ENCODE measurements at places on chromosomes 5 and 9.
A peak's percentile ranks its signal among the peaks of the same experiment; 100 is the strongest.

- no peak for DNase-seq
Observed at GRCh38 chr5:107607671-107608345, 62.9 kb downstream of the EFNA5 start.

DNA sequence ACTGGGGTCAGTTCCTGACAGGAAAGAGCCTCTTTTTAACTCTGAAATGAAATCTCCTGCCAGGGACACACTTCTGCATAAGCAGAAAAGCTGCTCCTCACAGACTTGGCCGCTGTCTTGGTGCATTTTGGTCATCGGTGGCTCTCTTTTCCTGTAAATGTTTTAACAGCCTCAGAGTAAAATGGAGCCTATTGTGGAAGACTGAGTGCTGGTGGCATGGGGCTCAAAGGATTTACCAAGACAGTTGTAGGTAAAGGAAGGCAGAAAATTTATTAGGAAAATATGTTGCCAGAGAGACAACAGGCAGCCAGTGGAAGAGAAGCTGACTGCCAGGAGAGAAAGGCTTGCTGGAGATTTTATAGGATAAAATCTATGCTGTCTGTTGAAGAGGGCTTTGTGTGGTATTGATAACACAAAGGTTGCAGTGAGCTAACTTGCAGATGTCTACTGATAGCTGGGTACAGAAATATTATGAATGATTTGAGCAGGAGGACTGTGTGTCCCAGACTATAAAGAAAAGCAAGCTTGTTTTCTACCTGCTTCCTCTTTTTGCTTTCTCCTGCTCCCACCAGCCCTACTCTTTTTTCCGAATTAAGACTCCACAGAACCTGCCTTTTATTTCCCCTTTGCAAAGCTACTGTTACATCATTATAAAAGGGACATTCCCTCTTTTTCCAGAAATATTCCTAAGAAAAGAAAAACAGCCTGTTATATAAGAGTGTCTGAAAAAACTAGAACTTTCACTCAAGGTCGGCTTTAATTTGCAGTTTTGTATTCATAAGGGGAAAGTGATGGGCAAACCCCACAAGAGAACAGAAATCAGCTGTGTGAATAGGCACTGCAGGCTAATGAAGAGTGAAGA is 27.9 kb upstream of the IFNA14 start:
- DNase-seq, result no peak

GRCh38 chr9:113403646-113404045 is 2.6 kb upstream of the ALAD start:
- peak; percentile 84 for DNase-seq

DNA sequence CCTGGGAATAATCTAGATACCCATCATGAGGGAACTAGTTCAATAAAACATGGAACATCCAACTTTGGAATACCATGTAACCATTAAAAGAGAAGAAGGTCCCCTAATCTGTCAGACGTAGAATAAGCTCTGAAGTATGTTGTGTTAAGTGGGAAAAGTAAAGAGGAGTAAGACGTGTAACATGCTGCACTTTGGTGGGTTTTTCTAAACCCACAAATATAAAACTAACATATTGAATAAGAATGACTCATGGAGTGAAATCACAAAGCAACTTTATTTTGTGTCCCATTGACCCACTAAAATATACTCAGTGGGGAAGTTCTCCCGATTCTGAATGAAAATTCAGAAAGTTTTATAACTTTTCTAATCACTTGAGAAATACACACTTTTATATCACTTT is 67.9 kb upstream of the PIK3R1 start:
- DNase-seq, result no peak

GRCh38 chr5:76163111-76163628 is 80.0 kb downstream of the SV2C start:
- DNase-seq, result no peak

DNA sequence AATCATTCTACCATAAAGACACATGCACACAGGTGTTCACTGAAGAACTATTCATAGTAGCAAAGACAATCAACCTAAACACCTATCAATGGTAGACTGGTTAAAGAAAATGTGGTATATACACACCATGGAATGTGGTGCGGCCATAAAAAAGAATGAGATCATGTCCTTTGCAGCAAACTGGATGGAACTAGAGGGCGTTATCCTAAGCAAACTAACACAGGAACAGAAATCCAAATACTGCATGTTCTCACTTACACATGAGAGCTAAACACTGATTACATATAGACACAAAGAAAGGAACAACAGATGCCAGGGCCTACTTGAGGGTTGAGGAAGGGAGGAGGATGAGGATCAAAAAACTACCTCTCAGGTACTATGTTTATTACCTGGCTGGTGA is 103.8 kb downstream of the DRD1 start:
- no peak for DNase-seq

GRCh38 chr5:14187157-14187556 is 44.0 kb downstream of the TRIO start:
- no peak for DNase-seq

DNA sequence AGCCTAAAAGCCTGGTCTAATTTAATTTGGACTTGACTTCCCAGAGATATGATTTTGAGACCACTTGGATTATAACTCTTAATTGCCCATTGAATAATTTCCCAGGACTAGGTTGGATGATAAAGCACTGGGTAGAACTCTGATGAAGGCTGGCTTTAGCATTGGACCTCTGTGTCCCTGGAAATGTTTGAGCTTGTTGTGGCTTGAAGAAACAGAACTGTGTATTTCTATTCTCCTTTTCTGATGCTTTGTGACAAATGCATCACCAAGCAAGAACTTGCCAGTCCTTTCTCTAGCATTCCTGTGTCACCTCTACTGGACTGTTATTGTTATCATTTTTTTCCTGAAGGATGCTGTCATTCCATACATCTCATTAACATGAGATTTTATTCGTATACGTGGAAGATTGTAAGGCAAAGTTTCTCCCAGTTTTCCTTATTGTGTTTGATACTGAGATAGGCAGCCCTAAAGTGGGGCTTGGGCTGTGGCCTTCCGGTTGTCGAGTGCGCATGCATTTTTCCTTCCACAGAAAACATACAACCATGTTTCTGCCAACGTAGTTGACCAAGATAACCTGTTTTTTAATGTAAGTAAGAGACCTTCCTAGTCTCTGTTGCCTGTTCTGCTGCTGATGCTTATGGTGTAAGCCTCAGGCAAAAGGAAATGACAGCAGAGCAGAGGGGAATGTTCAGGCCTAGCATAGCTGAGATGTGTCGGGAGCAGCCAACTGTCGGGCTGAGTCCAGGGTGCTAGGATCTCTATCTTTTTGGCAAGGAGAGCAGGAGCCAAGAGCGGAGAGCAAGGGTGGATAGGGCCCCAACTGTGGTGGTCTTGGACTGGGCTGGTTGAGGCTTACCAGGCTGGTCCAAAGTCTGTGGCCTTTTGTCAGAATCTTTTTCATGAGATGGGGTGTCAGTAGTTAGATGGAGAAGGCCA is 2.3 kb downstream of the NTRK2 start:
- DNase-seq, result no peak

DNA sequence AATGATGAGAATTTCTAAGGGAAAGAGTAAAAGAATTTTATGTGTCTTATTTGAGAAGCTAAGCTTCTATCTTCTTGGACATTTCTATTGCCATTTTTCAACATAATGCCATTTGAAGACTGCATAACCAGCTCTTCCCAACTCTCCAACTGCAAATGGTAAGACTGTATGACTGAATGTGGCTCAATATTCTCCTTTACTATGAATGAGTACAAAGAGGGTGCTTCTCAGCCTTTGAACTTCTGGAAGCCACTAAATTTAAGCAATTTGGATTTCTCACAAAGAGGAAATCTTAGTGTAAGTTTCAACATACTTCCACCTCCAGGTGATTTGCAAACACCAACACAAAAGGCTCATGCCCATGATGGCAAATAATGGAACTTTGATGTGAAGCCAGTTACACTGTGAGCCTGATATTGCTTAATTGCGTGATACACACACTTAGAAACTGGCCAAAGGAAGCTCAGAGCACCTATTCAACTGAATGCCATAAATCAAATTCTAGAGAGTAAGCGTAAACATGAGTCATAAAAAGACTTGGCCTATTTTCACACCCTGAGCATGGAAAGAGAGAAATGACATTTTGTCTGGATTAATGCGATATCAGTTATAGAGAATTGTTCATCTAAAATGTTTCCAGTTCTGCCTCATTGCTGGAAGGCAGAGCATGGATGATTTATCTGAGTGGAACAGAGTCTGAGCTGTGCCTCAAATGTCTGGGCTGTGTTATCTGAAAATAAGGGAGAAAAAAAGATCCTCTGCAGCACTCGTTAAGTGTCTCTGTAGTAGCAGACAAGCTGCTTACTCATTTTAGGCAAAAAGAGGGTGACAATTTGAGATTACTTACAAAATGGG is 145.3 kb downstream of the PLK2 start:
- no peak for DNase-seq

- DNase-seq, result no peak
Observed at GRCh38 chr9:29799227-29799626, 2225.9 kb upstream of the C9orf72 start.

DNA sequence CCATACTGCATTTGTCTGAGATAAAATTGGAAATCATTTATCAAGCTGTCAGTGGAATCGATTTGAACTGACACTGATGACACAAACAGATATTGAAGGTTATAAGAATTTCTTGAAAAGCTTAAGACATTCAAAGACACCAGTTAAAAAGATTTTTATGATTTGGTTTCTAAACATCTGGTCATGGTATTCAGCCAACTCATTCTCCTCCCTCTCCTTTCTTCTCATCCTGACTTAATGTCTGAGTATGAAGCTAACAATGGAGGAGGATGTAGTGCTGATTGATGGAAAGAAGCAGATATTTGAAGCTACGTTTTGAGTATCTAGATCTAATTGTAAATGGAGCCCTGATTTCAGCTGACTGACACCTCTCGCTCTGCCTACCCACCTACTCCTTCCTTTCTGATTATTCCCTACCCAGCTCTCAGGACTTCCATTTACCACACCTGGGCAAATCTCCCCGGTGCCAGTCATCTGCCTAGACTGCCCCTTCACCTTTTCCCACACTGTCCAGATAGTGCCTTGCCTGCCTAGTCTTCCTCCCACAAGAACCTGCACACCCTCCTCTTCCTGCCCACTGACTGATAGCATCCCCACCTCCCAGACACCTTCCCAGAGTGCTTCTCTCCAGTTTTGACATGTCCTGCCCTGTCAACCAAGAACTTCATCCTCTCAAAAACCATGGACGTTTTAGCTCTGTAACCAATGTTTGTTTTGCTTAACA is 20.7 kb upstream of the LIFR start:
- DNase-seq, result no peak

GRCh38 chr5:136638084-136638483 is 272.7 kb upstream of the TRPC7 start:
- DNase-seq, result no peak

- no peak for DNase-seq
Observed at GRCh38 chr5:15266229-15266628, 233.8 kb upstream of the FBXL7 start.

DNA sequence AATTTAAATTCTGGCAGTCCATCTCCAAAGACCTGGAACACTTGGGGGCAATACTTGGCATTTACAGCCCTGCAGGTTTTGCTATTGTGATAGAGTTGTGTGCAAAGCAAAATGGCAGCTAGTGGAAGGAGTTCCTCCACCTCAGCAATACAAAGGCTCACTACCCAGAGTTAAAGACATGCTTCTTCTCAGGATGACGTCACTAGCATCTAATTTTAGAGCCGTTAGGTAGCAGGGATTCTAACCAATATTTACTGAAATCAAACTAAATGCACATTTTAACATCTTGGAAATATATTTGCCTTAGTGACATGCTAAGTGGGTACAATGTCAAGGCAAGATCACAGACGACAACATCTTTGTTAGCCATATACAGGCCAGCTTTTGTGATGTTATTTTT is 261.6 kb downstream of the MAN2A1 start:
- no peak for DNase-seq

GRCh38 chr9:630817-631216 is 210.7 kb upstream of the DMRT1 start:
- DNase-seq, result no peak

DNA sequence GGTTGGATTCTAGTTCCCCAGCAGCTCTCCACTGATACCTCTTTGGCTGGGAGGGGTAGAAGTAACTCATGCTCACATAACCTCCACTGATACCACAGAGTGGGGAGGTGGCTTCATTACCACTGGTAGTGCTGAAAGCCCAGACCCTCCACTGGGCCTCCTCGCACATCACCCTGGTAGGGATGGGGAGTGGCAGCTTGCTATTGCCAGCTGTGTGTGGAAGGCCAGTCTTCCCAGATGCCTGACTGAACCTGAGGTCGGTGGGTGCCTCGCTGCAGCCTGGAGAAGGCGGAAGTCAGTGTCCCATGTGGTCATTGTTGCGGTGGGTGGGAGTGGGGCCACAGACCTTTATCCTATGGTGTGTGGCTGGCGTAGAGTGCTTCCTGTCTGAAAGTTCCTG is 138.0 kb downstream of the TAF11L14 start:
- no peak for DNase-seq

- no peak for DNase-seq
Observed at GRCh38 chr9:21450733-21451394, 10.6 kb downstream of the IFNA1 start.

DNA sequence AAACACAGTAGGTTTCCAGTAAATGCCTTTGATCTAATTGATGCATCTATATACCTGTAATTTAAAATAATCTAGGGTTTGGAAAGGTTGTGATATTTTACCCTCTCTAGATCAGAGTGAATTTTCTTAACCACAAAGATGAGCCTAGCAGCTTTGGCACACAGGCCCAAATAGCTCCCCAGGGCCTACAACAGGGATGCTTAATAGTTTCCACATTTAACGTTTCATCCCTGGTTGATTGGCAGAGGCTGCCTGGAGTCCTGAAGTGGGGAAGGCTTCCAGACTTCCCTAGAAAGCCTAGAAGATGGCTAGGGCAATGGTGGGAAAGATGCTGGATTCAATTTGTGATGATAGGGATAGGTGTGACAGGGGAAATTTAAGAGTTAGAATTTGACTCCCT is 206.6 kb downstream of the NSG2 start:
- no peak for DNase-seq

DNA sequence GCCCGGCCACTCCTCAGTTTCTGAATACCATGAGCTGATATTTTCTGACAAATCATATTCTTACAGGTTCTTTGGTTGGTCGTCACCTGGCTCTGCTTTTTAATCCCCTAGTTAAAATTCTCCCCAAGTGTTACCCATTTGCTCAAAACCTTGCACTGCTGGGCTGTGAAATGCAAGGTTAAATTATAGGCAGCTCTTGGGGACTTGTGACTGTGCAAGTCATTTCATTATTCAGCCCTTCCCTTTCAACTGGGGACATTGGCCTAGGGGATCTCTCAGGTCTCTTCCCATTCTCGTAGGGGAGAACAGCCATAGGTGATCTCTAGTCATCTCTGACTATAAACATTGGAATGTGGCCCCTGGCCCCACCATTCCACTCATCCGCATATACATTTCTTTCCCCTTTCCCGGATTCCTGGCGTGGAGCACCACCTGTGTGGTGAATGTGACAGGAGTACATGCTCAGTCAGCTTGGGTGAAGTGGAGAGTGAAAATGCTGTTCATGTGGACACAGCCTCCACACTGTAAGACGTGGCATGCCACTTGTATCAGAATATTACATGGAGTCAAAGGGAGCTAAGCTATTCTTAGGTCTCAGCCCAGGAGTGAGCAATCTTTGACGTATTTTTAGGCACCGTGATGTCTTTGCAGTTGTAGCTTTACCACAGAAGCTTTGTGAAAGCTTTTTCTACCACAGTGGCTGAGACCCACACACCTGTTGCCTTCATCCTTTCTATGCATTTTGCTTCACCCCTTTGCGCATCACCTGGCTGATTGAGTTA is 386.7 kb downstream of the KDM4C start:
- DNase-seq, result no peak

GRCh38 chr9:100673249-100673648 is 95.4 kb downstream of the CAVIN4 start:
- DNase-seq, result no peak

Measured in suppressor macrophage (primary cell).